ENCODE measurements at places on chromosomes 2 and 18.

DNA sequence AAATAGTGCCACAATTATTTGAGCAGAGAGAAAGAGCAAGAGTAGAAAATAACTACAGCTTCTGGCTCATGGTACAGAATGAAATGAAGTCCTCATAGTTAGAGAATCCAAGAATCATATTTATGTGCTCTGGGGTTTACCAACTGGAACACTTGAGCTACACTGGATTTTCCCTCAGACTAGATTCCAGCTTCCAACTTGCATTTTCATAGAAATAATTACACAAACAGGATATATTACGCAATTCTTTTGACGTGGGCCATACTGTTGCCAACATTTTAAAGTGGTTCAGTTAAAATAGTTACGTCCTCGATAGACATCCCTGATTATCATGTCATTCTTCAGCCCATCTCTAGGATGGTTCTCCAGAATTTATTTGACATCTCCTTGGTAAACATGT, 129.2 kb downstream of the ETAA1 start:
- no peak for DNase-seq

- no peak for DNase-seq
Measured at GRCh38 chr2:71734620-71735019, 281.3 kb downstream of the DYSF start.

DNA sequence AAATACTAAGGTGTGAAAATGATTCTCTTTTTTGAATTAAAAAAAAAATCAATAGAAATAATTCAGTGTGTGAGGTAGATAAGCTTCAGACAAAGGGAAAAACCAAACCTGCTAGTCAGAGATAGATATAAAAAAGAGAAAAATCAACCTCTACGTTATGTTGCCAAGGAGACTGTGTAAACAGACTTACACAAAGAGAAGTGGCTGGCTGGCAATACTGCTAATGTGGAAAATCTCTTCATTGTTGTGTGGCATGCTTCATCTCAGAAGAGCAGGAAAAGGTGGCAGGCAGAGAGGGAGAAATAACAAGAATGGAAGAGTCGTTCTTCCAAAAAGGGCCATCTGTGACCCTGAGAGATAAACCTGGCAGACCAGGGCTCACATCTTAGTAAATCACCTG, 200.8 kb downstream of the SLC8A1 start:
- no peak for DNase-seq

GRCh38 chr2:68465081-68465916, 1.8 kb downstream of the FBXO48 start:
- no peak for DNase-seq

DNA sequence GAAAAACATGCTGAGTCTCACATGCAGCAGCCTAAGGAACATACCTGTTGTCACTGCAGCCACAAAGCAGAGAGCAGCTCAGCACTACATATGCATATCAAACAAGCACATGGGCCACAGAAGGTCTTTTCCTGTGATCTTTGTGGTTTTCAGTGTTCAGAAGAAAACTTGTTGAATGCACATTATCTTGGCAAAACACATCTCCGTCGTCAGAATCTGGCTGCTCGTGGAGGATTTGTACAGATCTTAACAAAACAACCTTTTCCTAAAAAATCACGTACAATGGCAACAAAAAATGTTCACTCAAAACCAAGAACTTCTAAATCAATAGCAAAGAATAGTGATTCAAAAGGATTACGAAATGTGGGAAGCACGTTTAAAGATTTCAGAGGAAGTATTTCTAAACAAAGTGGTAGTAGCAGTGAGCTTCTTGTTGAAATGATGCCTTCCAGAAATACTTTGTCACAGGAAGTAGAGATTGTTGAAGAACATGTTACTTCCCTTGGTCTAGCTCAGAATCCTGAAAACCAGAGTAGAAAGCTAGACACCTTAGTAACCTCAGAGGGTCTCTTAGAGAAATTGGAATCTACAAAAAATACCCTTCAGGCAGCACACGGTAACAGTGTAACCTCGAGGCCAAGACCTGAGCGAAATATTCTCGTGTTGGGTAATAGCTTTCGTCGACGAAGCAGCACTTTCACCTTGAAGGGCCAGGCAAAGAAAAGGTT, 34.1 kb downstream of the ZNF407 start:
- no peak for DNase-seq

- no peak for DNase-seq
Measured at GRCh38 chr2:186129767-186130581, 356.1 kb upstream of the ZC3H15 start.

- no peak for DNase-seq
Measured at GRCh38 chr18:48543228-48543627, 4.4 kb downstream of the CTIF start.

DNA sequence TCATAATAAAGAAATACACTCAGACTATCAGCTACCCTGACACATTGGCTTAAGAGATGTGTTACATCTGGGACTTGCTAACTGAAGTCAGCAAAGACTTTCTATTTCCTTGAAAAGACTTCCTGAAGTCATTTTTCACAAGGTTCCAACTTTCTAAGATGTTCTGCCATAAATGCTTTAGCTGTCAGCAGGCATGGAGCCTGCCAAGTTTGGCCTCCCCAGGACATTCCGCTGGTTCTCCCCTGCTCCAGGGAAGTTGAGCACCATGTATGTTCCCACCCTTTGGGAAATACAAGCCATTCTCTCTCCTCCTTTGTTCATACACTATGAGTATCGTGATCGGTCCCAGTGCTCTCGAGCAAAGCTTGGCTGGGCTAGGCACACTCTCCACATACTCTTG, 202.7 kb upstream of the CCDC68 start:
- DNase-seq = no peak

DNA sequence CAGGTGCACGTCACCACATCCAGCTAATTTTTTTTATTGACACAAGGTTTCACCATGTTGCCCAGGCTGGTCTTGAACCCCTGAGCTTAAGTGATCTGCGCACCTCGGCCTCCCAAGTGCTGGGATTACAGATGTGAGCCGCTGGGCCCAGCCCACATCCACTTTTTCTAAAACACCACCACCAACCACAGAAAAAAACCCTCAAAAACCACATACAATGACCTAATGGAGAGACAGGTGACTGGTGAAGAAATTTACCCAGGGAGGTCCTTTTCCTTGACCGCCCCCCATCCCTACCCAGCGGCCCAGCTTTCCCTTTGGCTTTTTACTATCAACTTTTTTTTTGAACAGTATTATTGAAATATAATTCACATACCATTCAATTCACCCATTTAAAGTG, 47.9 kb downstream of the CACNB4 start:
- no peak for DNase-seq

GRCh38 chr2:241110607-241111439, 8.7 kb upstream of the MTERF4 start:
- DNase-seq = no peak

DNA sequence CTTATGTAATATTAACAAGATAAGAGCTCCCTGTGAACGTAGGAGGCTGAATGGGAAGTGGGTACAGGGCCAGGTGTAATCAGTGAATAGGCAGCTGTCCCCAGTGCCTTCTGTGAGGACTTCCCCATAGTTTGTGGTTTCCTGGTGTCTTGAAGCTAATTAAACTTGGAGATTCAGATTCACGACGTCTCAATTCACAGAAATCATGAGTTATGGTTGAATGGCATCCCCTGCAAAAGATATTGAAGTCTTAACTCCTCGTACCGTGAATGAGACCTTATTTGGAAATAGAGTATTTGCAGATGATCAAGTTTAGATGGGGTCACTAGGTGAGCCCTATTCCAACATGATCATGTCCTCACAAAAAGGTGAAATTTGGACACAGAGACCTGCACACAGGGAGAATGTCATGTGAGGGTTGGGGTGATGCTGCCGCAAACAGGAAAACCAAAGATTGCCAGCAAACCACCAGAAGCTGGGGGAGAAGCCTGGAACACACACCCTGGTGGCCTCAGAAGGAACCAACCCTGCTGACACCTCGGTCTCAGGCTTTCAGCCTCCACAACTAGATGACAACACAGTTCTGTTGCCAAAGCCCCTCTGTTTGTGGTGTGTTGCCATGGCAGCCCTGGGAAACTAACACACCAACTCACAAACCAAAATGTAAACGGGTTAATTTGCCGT, 13.2 kb downstream of the ARL4C start:
- peak; percentile 61 for DNase-seq

DNA sequence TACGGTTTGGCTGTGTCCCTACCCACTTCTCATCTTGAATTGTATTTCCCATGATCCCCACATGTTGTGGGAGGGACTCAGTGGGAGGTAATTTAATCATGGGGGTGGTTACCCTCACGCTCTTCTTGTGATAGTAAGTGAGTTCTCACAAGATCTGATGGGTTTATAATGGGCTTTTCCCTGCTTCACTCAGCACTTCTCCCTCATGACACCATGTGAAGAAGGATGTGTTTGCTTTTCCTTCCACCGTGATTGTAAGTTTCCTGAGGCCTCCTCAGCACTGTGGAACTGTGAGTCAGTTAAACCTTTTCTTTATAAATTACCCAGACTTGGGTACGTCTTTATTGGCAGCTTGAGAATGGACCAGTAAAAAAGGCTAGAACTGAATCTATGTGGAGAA, 750.0 kb upstream of the ID2 start:
- DNase-seq = no peak

DNA sequence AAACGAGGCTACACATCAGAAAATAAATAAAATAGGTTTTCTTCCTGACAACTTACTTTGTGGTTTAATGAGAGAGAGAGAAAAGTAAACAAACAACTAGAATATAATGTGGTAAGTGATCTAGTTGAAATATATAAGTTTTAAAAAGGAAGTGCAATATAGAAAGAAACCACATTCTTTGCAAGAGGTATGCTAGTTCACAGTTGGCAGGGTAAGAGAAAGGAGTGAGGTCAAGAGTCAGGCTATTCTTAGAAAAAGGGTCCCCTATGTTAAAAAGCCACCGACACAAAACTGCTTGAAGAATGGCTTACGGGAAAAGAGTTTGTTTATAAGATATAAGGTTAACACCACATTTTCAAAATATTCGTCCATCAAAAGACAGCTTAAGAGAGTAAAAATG, 462.1 kb downstream of the ERBB4 start:
- no peak for DNase-seq

DNA sequence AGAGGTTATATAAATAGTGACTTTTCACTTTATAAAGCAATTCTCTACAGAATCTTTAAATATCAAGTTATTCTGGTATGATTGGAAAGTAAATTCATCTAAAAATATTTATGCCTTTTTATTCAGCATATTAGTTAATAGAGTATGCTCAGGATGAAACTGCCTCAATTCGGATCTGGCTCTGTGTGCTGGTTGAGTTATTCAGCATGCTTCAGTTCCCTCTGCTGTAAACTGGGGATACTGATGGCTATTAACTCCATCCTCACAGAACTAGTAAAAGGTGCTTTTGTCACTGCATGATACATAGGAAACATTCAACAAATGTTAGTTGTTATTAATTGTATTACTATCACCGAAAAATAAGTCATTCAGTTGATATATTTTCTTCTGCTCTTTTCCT, 250.3 kb downstream of the NRXN1 start:
- DNase-seq = no peak

DNA sequence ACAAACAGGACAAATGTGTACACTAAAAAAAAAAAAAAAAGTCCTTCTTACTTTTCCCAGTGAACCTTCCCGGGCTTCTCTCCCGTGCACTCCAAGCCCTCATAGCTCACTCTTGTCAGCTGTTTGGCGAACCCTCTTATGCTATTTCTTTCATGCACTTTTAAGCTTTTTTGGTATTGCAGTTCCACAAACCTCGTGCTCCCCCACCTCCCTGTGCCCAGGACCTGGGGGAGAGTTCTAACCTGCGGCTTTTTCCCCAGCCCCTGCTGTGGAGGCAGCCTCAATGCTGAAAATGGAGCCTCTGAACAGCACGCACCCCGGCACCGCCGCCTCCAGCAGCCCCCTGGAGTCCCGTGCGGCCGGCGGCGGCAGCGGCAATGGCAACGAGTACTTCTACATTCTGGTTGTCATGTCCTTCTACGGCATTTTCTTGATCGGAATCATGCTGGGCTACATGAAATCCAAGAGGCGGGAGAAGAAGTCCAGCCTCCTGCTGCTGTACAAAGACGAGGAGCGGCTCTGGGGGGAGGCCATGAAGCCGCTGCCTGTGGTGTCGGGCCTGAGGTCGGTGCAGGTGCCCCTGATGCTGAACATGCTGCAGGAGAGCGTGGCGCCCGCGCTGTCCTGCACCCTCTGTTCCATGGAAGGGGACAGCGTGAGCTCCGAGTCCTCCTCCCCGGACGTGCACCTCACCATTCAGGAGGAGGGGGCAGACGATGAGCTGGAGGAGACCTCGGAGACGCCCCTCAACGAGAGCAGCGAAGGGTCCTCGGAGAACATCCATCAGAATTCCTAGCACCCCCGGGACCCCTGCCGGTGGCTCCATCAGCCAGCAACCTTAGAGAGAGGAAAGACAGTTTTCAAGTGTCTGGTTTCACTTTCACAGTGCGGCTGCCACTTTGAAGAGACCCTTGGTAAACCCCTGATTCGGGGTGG, 826 bp downstream of the KCNE4 start:
- DNase-seq = no peak

DNA sequence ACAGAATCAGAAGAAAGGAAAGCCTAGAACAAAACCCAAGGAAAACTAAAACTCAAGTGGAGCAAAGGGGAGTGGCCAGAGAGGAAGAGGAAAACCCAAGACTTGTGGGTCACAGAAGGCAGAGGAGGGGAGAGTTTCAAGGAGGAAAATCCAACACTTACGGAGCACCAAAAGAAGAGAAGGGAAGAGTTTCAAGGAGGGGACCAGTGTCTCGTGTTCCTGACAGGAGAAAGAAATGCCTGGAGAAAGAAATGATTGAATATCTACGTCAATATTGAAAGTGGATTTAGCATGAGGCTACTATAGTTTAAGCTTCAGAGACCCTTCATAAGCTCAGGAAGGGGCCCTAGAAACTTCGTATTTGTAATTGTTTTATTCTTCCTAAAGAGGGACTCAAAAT, 1.4 kb upstream of the MFSD6 start:
- DNase-seq = no peak

GRCh38 chr2:231117922-231118613, 6.8 kb downstream of the HTR2B start:
- no peak for DNase-seq

GRCh38 chr18:75773618-75774017, 346.1 kb upstream of the SMIM21 start:
- no peak for DNase-seq

- DNase-seq = no peak
Measured at GRCh38 chr2:189312211-189312610, 129.1 kb upstream of the WDR75 start.

DNA sequence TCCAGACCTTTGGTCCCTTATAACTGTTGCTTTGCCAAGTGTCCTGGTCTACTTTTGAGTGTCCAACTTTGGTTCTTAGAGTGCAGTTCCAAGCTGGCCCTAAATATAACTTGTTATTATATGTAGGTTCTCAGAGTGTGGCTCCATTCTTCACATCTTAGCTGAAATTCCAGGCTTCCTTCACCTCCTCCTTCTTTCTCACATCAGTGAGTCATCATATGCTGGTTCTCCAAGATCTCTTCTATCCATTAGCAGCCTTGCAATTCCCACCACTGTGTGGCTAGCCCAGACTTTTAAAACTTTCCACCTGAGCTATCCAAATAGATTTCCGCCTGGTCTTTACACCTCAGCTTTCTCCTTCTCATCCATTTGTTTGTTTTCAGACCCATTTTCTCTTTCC, 12.6 kb upstream of the CXCR4 start:
- no peak for DNase-seq

- DNase-seq = no peak
Measured at GRCh38 chr18:44856157-44856556, 175.5 kb downstream of the SETBP1 start.

GRCh38 chr18:75231053-75231406, 20.4 kb downstream of the TSHZ1 start:
- no peak for DNase-seq

Measured in effector CD8-positive, alpha-beta T cell (primary cell).